ENCODE measurements at places on chromosomes 7 and 10.

GRCh38 chr10:69732147-69732825 is 69.4 kb upstream of the COL13A1 start:
- no peak for DNase-seq

- peak; percentile 82 for DNase-seq
Observed at GRCh38 chr7:131235489-131236317, 92.0 kb upstream of the MKLN1 start.

GRCh38 chr10:15419279-15419874 is 48.3 kb upstream of the FAM171A1 start:
- DNase-seq, result peak; percentile 10

DNA sequence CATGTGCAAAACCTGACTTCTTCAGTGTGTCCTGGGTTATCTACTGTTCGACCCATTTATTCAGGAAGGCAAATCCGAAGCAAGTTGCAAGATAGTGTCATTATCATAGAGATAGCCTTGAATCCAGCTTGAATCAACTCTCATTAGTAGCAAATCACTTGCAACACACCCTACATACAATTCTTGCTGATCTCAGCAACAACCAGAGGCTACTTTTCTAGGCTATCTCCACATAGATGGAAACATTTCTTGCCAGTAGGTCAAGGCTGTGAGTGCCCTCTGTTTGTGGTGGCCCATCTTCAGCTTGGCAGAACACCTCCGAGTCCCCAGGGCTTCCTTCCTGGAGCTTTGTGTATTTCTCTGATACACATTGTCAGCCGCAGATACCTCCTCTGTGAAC is 12.0 kb downstream of the UBTD1 start:
- DNase-seq, result no peak
